ENCODE measurements at places on chromosomes 7 and 10.

DNA sequence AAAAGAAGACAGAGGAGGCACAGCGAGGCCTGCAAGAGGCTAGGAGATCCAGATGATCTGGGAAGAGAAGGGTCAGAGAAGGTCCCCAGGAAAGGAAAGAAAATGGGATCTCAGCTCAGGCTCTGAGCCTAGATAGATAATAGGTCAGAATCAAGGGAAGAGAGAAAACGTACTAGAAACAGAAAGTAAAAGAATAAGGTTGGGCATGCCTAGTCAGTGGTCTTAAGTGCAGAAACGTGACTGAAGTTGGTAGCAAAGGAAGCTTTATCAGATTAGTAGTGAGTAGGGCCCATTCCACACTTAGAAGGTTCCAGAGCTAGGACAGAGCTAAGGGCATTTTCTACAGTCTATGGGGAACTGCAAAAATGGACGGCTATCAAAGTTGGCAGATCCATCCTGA lies 84.8 kb upstream of the ASAH2 start:
- DNase-seq = no peak

DNA sequence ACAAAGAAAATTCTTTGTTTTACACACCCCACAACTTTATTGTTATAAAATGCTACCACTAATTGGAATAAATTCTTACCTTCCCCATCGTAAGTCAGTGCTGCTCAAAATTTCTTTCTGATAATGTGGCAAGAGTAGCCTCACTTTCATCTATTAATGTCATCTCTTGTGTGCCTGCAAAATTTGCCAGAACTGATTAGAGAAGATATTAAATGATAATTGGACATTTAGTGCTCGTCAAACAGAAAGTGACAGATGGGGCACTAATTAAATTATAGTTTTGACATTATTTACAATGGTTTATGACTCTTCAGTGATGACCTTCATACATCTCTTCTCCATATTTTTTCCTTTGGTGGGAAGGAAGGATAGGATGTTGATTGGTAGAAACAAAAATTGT lies 690.9 kb downstream of the NXPH1 start:
- DNase-seq = no peak

DNA sequence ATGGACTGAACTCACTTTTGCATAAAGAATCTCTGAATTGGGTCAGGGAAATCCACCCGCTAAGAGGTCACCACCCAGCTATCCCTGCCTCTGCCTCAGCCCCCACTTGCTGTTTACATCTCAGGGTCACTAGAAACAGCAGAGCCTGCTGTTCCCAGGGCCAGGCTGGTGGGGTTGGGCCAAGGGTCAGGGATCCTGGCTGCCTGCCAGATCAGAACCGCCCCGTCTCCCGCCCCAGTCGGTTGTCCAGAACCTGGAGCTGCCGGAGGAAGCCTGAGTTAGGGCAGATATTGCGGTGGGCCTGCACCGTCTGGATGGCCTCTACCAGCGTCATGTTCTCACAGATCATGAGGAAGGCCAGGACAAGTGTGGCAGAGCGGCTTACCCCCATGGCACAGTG lies 17.0 kb upstream of the SAMD8 start:
- no peak for DNase-seq

DNA sequence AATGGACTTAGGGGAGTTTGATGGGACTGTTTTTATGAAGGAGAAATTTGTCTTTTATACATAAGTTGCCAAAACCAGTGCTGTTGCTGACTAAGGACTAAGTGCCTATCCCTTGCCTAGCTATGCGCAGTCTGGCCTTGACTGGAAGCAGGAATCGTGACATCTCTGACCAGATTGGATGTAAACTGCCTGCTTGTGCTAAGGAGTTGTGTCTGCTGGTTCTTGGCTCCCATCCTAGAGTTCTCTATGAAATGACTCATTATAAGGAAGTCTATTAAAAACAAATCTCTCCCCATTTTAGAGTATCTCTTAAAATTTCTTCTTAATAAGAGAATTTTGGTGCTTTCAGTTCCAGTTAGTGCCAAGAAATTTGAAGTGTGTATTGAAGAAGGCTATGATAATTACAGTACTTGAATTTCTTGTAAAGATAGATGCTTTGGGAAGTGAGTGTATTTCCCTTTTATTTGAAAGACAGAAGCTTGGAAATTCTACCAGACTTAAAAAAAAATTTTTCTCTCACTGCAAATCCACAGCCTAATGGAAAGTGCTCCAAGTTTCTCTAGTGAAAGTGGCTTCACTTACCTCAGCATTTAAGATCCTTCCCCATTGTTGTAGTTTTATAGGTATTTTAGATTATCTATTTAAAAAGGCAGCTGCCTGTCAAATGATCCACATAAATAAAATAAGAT lies 77.6 kb downstream of the BICC1 start:
- DNase-seq = no peak
